Cerebellar nuclear complex (tissue), 1 donor: ENCODE measurements at places on chromosomes 13 and 19.

GRCh38 chr13:23692816-23693215 lies 122.6 kb downstream of the TNFRSF19 start:
- no peak for DNase-seq

DNA sequence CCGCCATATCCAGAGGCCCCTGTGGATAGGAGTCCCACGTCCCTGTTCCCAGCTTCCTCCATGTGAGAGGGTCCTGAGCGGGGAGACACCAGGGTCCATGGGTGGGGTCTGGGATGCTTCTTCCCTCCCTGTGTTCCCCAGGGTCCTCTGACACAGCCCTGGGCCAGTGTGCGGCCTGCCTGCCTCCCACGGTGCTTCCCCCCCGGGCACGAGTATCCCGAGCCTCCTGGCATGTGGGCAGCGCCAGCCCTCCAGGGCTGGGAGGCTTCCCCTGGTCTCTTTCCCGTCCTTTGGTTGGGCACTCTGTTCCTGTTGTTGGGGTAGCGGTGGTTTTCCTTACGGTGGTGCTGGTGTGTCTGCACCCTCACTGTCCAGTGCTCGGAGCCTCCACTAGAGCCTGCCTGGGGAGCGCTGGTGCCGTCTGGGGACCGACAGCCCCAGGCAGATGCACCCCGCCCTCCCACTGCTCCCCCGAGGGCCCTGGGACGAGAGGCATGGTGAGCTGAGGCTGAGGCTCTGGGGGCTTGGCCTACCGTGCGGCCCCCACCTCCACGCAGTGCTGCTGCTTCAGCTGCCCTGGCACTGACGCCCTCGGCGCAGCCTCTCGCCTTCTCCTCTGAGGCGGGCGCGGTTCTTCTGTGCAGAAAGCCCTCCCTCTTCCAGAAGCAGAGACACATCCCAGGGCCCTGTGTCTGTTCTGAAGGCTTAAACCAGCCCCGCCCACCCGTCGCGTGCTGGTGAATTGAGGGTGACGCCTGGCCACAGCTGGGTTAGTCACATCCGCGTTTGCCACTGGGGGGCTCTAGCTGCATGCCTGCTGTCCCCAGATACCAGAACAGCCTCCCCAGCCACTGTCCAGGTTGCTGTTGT lies 27.9 kb downstream of the PLEKHJ1 start:
- DNase-seq: no peak

DNA sequence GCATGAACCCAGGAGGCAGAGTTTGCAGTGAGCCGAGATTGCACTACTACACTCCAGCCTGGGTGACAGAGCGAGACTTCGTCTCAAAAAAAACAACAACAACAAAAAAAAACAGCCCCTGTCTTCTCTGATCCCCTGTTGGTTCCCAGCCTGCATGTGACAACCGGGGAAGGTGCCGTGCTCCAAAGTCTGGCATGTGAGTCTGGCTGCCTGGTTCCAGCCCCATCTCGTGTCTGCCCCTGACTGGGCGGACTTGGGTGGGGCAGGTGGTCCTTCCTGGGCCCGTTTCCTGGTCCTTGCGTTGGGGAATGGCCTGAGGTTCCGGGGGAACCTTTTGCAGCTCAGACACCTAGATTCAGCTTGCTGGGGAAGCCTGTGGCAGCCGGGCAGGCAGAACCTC lies 50.5 kb downstream of the DNM2 start:
- DNase-seq: no peak

GRCh38 chr13:99821741-99822140 lies 149.8 kb downstream of the ZIC5 start:
- no peak for DNase-seq
